ENCODE measurements at places on chromosomes 13 and 19.

DNA sequence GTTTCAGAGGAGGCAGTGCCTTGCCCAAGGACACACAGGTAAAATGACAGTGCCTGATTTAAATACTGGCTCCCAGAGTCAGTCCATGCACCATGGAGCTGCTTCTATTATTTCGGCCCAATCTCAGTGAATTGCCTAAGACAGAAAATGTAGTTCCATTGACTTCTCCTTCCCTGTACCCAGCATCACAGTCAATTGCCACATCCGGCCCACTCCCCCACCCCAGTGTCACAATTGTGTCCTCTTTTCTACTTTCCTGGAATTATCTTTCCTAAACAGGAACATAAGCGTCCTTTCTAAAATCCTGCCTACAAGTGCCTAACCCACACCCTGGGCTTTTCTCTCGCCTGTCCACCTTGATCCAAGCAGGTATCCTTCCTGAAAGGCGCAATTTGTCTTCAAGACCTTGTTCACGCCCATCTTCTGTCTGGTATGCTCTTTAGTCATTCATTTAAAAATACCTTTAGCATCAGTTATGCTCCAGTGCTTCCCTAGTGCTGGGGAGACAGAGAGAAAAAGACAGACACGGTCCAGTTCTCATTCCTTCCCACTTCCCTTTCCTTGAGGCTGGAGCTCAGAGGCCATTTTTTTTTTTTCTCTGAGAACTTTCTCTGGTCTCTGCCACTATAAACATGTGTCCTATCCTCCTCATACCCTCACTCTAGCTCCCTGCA lies 411.4 kb downstream of the LIG4 start:
- no peak for DNase-seq

DNA sequence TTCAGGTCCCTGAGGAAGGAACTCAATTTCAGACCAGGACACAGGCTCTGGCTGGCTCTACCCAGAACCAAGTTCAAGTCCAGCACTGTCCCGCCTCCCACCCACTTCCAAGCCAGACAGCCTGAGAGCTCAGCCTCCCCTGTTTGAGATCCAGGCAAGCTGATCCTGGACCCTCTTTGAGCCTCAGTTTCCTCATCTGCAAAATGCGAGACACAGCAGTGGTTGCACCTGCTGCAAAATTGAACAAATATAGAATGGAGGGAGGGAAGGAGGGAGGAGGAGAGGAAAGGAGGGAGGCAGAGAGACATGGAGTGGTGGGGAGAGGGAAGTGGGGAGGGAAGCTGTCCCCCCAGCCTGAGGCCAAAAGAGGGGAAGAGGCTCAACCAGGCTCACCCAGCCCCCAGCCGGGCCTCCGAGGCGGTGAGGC lies 751 bp downstream of the TMEM221 start:
- no peak for DNase-seq

DNA sequence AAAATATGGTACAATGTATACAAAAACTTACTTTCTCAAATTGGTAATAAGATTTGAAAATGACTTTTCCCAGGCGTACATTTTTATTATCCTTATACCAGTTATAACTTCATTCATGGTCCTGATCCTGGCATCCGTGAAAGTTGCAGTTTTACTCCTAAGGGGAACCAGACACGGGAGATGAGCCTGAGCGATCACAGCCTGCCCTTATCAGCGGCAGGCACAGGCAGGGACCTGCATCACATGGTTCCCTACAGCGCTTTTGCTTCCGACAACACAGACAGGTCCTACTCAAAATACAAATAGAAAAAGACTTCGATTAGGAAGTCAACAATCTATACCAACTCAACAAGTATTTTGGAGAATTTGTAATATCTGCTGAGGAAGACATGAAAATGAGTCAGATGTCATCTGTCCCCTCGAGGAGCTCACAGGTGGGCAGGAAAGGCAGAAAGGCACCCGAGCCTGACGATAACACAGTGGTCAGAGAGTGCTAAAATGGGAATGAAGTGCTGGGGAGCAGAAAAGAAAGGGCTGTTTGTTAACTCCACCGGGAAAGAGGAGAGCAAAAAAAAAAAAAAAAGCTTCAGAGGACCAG lies 93.4 kb downstream of the ABCC4 start:
- DNase-seq: no peak

- DNase-seq: no peak
These were observed 533.2 kb upstream of the PCDH9 start for GRCh38 chr13:67763384-67763783.

DNA sequence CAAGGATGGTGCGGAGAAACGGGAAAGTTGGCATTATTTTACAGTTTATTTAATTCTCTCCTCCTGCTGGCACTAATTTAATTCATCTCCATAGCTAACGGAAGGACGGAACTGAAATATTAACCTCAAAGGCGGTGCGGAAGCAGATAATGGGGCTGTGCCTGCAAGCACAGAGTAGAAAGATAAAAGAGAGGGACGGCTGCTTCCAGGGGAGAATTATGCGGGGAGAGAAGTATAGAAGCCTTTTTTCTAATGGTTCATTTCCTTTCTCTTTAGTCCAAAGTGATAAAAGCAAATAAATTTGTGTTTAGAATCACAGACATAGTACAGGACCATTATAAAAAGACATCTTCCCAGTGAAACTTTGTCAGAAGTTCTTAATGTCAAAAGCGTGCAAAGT lies 34.5 kb upstream of the UQCRFS1 start:
- DNase-seq: no peak

- DNase-seq: no peak
These were observed 38.2 kb downstream of the TMTC4 start for GRCh38 chr13:100636441-100636840.

GRCh38 chr19:2387367-2388288 lies 27.6 kb downstream of the TMPRSS9 start:
- DNase-seq: no peak

- no peak for DNase-seq
These were observed 53.5 kb upstream of the TSHZ3 start for GRCh38 chr19:31402529-31403316.

GRCh38 chr13:113058129-113058987 lies 47.2 kb upstream of the F7 start:
- no peak for DNase-seq

- no peak for DNase-seq
These were observed 1.5 kb downstream of the NEK5 start for GRCh38 chr13:52127378-52127777.

DNA sequence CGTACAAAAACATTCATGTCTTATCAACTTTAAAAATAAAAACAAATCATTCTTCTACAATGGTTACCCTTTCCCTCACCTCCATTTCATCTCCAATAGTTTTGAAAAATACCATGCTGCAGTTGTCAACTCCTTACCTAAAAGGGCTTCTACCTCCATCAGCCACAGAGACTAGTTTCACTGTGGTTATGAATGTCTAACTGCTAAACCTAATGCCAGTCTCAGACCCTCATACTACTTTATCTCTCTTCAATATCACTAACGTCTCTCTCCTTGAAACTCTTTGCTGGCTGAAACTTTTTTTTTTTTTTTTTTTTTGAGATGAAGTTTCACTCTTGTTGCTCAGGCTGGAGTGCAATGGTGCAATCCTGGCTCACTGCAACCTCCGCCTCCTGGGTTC lies 27.1 kb downstream of the LNX2 start:
- DNase-seq: no peak

GRCh38 chr13:34352958-34353357 lies 535.0 kb downstream of the RFC3 start:
- DNase-seq: no peak

- DNase-seq: no peak
These were observed 211.9 kb upstream of the SLC10A2 start for GRCh38 chr13:103277959-103278694.

GRCh38 chr13:104895521-104895920 lies 1639.9 kb downstream of the EFNB2 start:
- DNase-seq: no peak

GRCh38 chr19:5961969-5962945 lies 15.7 kb downstream of the RANBP3 start:
- DNase-seq: no peak

GRCh38 chr19:56015756-56016155 lies 29.2 kb downstream of the NLRP5 start:
- no peak for DNase-seq

DNA sequence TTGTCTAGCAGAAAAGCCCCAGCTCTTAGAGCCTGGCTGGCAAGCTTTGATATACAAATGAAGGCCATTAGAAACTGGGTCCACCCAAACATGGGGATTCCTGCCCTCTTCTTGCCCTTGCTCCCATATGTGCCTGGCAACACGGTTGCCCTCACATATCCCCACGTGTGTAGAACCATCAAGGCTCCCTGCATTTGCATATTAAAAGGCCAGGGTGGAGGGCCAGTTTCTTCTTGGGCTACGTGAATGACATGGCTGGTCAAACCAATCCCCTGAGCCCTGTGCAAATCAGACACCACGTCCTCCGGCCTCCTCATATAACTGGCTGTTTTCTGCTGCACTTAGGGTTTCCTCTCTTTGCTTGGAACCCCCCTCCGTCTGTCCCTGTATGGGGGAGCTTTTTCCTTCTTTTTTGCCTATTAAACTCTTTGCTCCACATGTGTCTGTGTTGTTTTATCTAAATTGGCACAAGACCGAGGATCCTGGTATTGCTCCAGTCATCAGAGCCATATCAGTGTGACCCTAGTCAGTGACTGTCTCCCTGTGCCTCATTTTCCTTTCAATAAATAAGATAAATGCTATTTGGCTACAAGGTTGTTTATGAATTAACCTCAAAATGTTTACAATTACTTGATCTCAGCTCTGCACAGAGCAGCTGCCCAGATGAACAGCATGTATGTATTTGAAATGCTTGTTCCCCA lies 30.3 kb upstream of the CEACAM1 start:
- DNase-seq: no peak

- no peak for DNase-seq
These were observed 109.7 kb upstream of the RNF113B start for GRCh38 chr13:98286799-98287198.
